Adrenal gland (tissue), 19 donors: ENCODE measurements at places on chromosomes 12 and 14. TPM values are rescaled to one million over a fixed set of nuclear protein-coding genes. Genes with fewer than 3 reads are reported as not detected.

DNA sequence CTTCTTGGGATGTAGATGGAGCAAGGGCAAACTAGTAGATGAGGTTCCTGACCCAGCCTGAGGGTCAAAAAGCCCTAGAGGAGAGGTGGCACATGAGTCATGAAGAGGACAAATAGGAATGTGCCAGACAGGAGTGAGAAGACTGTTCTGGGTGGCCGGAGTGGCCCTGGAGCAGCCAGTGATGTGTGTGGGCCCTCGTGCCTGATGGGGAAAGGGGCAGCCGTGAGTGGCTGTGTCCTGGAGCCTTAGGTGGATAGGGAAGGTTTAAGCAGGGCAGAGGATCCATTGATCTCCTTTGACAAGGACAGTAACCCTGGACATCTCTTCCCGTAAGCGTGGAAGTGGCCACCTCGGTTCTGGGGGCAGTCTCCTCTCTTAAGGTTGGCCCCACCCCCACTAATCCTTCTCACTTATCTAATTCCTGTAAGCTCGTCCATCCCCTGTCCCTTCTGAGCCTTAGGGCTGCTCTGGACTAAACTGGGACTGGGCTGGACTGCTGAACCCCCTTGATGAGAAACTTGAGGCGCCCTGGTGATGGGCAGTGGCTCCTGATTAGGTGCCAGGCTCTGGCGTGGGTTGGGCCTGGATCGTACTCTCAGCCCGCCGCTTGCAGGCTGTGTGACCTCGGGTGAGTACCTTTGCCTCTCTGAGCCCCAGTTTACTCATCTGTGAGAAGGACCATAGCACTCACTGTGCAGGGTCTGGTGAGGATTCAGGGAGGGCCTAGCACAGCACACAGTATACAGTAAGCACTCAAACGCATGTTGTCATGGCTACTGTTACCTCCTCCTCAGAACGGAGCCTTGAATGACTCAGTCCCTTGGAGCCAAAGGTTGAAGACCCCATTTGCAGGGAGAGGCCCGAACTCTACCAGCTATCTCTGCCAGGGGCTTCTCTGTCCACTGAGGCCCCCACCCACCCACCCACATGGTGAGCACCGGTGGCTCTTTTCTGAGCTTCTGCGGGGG is 4.0 kb downstream of the FAM222A start:
- DNase-seq: peak; percentile 70

- no peak for DNase-seq
Observed at GRCh38 chr14:100402631-100403030, 79.5 kb downstream of the SLC25A47 start.

The CCDC197 gene
- polyA plus RNA-seq: not detected

DNA sequence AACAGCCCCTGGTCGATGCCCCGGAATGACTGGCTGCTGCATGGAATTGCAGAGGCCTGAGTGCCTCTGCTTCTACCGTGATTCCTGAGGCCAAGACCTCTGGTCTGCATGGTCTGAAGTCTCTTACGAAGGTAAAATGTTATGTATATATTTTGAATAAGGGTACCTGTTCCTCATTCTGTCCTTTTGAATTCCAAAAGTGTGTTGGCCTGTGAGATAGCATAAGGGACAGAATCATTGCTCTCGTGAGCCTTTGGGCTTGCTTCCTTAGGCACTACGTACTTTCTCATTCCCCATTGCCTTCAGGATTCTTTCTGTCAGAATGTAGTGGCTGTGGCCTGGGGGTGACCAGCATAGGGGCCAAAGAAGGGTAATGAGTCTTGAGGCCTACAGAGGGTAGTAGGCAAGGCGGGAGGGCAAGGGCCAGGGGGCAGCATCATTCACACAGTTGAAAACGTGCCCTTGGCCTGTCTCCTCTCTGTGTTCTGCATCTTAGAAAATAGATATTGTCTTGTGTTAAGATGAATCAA is 19.5 kb downstream of the TRAF3 start:
- no peak for DNase-seq

DNA sequence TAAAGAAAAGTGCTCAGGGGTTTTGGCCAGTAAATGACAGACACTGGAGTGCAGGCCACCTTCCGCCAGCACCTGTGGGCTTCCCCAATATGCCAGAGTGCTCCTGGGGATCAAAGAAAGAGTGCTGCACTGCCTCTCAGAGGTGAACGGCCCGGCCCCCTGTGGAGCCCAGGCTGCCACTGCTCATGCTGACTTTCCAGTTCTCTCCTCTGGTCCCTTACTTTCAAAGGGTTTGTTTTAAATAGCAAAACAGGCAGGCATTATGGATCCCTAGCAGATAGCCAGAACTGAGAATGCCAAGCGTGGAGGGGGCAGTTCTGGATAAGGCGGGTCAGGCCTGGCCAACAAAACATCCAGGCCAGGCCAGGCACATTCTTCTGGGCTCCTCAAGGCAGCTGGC is 59.6 kb downstream of the MDM2 start:
- DNase-seq: no peak

The RBP5 gene
- polyA plus RNA-seq: 15.0 TPM

- no peak for DNase-seq
Observed at GRCh38 chr12:131507094-131507493, 203.8 kb upstream of the SFSWAP start.
